ENCODE measurements at places on chromosomes 7 and 10.

GRCh38 chr10:100138921-100139496 is 46.8 kb downstream of the ERLIN1 start:
- no peak for DNase-seq

DNA sequence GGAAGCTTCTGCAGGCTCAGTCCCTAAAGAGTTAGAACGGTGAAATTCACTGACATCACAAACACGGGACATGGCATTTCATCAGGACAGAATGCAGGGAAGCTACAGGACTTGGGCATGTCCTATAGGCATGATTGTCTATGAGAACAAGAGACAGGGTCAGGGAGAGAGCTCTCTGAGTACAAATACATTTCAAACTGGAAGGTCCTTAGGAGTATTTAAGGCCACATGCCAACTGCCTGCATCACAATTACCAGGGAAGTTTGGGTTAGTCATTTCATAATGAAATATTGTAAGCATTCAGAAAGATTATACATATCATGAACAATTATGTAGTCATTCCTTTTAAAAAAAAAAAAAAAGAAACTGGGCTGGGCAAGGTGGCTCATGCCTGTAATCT is 71.3 kb downstream of the CREB3L2 start:
- no peak for DNase-seq

- no peak for DNase-seq
Observed at GRCh38 chr7:127713758-127714157, 61.8 kb downstream of the SND1 start.

GRCh38 chr10:78768041-78768835 is 300.5 kb upstream of the ZMIZ1 start:
- no peak for DNase-seq

GRCh38 chr10:110498087-110498981 is 627 bp downstream of the DUSP5 start:
- DNase-seq: peak; percentile 36

GRCh38 chr7:132140341-132140740 is 435.9 kb downstream of the PLXNA4 start:
- DNase-seq: no peak

DNA sequence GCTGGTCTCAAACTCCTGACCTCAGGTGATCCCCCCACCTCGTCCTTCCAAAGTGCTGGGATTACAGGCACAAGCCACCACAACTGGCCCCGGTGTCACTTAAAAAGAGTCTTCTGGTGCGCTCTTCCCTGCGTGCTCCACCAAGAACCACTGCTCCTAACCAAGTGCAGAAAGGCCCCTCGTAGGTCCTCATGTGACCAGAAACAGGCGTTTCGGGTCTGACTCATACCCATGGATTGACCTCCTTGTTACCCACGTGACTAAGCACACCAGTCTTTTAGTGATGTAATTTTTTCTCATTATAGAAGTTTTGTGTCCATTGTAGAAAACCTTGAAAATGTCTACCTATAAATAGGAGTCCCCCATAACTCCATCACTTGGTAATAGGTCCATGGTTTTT is 13.9 kb downstream of the FKBP6 start:
- no peak for DNase-seq

DNA sequence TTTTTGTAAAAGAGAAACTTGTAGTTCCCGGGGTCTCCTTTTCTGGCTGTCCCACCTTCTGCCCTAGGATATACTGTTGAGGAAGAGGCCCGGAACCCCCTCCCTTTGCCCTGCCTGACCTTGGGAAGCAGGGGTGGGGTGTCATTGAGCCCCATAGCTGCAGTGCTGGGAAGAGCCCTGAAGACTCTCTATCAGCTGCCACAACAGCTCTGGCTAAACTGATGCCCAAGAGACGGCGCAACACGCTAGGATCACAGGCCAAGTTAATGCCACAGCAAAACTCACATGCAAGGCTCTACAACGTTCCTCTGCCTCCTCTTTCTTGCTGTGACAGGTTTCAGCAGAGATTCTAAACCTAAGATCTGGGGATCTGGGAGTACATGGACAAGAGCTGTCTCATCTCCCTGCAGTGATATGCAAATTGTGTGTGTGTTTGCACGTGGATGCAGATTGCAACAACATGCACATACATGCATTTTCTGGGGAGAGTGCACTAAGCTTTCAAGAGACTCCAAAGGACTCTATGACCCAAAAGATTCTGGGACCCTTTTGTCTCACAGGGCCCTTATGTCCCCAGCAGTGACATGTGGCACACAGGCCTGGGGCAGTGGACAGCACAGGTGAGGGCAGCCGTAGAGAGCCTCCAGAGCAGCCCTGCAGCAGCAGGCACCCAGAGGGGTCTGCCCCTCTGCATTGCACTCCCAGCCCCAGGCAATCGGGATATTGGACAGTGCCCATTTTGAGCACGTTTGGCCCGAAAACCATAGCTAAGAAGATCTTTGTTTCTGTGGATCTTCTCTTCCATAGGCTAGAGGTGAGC is 2.5 kb downstream of the RASSF4 start:
- DNase-seq: no peak

DNA sequence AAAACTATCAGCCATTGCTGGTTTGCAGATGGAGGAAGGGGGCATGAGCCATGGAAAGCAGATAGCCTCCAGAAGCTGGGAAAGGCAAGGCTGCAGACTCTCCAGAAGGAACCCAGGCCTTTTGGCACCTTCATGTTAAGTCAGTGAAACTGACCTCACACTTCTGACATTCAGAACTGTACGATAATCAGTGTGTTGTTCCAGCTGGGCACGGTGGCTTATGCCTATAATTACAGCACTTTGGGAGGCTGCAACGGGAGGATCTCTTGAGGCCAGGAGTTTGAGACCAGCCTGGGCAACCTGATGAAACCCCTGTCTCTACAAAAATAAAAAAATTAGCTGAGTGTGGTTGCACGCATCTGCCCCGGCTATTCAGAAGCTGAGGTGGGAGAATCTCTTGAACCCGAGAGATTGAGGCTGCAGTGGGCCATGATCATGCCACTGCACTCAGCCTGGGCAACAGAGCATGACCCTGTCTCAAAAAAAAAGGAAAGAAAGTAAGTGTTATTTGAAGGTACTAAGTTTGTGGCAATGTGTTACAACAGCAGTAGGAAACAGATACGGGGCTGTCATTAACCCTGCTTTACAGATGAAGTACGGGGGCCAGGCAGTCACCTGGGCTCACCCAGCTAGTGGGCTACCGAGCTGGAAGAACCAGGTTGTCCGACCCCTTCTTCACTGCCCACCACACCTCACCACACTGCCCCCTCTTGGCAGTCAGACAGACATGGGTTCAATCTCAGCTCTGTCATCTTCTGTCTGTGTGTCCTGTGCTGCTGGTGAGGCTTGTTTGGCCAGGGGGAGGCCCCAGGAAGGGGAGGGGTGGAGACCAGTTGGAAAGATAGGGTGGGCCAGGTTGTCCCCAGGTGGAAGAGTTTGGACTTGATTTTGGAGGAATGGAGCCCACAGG is 18.3 kb downstream of the CHST3 start:
- DNase-seq: no peak

- peak; percentile 6 for DNase-seq
Observed at GRCh38 chr7:36132012-36132411, 21.0 kb upstream of the EEPD1 start.

DNA sequence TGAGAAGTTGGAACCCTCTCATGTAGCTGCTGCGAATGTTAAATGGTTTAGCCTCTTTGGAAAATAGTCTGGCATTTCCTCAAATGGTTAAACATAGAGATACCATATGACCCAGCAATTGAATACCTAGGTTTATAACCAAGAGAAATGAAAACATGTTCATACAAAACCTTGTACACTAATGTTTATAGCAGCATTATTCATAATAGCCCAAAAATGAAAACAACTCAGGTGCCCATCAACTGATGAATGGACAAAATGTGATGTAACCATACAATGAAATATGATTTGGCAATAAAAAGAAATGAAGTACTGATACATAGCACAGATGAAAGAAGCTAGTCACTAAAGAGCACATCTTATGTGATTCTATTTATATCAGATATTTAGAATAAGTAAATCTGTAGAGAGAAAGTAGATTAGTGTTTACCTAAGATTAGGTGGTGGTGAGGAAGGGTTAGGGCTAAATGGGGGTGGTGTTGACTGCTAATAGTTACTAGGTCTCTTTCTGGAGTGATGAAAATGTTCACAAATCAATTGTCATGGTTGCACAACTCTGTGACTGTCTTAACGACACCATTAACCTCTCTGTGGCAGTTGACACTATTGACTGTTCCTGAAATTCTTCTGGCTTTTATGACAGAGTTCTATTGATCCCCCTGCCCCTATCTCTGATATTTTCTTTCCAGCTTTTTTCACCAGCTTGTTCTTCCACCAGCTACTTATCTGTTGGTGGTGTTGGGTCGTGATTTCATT is 35.2 kb downstream of the VCL start:
- DNase-seq: no peak

GRCh38 chr7:108103558-108104298 is 26.4 kb downstream of the LAMB4 start:
- no peak for DNase-seq

DNA sequence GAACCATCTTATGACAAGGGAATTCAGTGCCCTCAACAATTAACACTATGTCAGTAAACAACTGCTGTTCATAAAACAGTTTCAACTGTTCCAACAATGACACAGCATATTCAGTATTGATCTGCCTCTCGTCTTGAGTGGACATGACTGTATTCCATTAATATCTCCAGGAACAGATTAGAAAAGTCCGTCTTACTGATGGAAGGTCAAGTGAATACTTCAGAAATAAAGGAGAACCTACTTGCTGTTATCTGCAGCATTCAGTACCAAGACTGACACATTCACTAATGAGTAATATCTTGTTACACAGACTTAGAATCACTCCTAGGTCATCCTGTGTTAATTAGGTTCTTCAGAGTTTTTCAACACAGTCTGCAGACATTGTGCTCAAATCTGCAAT is 12.1 kb downstream of the KBTBD2 start:
- peak; percentile 5 for DNase-seq

GRCh38 chr7:11570205-11570604 is 261.8 kb downstream of the THSD7A start:
- no peak for DNase-seq

Data from COR-L47 (cell line).